ENCODE measurements at places on chromosomes 2 and 18. TPM values are rescaled to one million over a fixed set of nuclear protein-coding genes. Genes with fewer than 3 reads are reported as not detected.

The GPR35 gene
- total RNA-seq, result 0.14 TPM

The SERPINB4 gene
- total RNA-seq, result 0.14 TPM

The FOXD4L1 gene
- 0.14 TPM for total RNA-seq

The RGPD4 gene
- total RNA-seq, result not detected

The CRACDL gene
- not detected for total RNA-seq

The GNLY gene
- not detected for total RNA-seq

The TTC32 gene
- 6.1 TPM for total RNA-seq

The TEKT4 gene
- total RNA-seq, result not detected

The CFAP53 gene
- total RNA-seq, result not detected

The DSG2 gene
- 12.5 TPM for total RNA-seq
